NCI-H510A (cell line): ENCODE measurements at places on chromosomes 7 and 10.
A peak's percentile ranks its signal among the peaks of the same experiment; 100 is the strongest.

- no peak for DNase-seq
These were observed 25.2 kb downstream of the ADAP1 start for GRCh38 chr7:929311-929711.

DNA sequence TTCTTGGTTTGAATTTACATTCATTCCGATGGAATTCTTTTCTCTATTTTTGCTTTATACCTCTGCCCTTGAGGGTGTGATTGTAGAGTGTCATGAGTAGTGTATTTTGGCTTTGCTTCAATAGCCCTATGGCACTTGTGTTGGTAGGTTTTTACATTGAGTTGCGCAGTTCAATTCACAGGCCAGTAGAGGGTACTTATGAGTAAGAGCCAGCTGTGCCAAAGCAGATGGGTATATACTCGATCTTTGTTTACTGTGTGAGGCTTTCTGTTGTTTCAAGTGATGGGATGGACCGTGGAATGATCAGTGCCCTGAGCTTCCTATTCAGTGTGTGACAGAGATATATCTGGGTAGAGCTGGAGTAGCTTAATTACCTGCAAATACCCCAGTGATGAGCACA is 4.3 kb upstream of the AKR1C3 start:
- DNase-seq, result peak; percentile 53

DNA sequence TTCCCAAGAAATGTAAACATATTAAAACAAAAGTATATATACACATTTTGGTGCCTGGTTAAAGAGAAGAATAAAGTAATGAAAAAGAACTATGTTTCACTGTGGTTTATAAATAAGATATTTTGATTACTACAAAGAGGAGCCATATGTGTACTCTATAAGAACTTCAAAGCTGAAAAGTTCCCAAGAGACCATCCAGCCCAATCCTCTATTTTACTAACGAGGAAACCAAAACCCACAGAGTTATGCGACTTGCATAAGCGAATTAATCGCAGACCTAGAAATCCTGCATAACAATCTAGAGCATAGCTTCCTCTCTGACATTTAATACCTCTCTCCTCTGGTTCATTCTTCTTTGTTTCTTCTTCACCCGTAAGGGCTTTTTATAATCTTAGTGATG is 937.1 kb downstream of the CNTNAP2 start:
- DNase-seq, result no peak

GRCh38 chr7:51230723-51231122 is 85.9 kb downstream of the COBL start:
- no peak for DNase-seq

GRCh38 chr7:94874036-94874785 is 33.2 kb upstream of the PPP1R9A start:
- DNase-seq, result no peak

DNA sequence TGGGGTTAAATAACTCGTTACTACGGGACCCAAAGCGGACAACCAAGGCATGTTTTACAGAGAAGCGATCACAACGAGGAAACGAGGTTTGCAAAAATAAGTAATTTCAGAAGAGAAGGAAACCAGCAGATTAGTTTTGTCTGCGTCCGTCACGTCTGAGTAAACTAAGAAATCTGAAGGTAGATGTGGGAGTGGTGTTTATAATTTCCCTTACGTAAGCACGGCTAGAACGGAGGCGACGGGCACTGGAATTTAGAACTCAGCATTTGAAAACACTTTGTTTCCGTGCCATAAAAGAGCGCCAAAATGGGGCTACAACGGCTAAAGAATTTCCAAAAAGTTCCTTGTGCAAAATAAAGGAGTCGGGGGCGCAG is 718 bp upstream of the UMAD1 start:
- DNase-seq, result no peak

- no peak for DNase-seq
These were observed 33.1 kb upstream of the EPC1 start for GRCh38 chr10:32379950-32380551.

- DNase-seq, result no peak
These were observed 454.5 kb upstream of the FZD8 start for GRCh38 chr10:36096576-36096975.

DNA sequence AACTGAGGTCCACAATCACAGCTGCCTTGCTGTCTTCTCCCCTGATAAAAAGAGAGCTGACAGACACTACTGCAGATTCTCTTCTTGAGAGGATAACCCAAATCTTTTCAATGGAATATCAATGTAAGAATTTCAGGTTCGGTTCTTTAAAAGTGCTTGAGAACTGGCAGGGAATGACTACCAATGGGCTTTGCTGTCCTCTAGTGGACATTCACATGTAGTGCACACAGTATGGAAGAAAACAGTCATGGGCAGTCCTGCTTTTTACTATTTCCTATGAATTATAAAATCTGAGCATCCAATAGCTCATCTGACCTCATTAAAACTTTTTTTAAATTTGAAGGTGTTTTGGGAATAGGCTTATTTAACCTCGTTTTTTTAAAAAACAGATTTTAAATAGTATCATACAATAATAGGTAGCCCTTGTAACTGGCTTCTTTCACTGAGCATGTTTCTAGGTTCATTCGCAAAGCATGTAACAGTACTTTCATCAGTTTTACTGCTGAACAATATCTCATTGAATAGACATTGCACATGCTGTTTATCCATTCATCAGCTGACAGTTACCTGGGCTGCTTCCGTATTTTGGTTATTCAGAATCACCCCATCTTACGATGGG is 18.3 kb downstream of the FZD9 start:
- no peak for DNase-seq

DNA sequence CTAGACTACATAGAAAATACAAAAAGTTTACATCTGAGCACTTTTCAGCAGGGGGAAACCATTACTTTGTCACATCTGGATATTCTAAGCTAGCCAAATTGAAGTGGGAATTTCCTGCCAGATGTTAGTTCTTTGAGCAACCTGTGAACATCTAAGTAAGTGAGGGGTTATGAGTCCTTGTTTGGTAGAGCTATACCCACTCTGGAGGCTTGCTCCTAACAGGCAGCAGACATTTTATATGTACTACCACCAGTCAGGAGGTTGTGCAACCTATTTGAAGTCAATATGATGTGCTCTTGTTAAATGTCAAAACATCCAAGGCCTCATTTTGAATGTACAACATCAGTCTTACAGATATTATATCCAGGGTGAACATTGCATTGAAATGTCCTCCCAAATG is 143.3 kb upstream of the KAT6B start:
- no peak for DNase-seq

GRCh38 chr10:21990449-21990848 is 13.1 kb downstream of the DNAJC1 start:
- no peak for DNase-seq

DNA sequence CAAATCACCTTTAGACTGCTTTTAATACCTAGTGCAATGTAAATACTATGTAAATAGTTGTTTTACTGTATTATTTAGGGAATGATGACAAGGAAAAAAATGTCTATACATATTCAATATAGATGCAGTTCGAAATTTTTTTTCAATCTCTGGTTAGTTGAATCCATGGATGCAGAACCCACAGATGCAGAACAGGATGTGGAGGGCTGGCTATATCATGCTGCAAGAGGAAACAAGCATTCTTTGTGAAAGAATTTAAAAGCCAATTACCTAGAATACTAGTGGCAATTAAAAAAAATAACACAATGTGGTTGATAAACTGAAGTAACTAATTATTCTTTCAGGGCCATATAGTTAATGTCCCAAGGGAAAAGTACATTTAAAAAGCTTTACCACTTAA is 170.4 kb downstream of the ZNF438 start:
- DNase-seq, result no peak

GRCh38 chr10:118965645-118966044 is 63.9 kb upstream of the NANOS1 start:
- no peak for DNase-seq

GRCh38 chr10:96695366-96695765 is 24.9 kb downstream of the PIK3AP1 start:
- DNase-seq, result no peak

GRCh38 chr7:111259991-111260390 is 169.1 kb downstream of the LRRN3 start:
- no peak for DNase-seq

DNA sequence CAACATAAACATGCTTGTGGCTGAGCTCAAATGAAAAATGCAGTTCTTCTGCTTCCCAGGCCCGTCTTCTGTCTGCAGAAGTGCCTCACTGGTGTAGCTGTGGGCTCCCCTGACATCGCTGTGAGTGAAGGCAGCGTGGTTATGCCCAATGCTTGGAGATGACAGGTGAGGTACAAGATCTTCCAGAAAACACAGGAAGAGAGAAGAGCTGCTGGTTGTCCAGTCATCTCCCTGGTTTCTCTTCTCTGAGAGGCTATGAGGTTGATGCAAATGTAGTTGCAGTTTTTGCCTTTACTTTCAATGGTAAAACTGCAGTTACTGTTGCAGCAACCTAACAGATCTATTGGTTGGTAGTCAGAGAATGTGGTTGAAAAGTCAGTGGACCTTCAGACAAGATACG is 223.6 kb downstream of the GATA3 start:
- DNase-seq, result no peak

DNA sequence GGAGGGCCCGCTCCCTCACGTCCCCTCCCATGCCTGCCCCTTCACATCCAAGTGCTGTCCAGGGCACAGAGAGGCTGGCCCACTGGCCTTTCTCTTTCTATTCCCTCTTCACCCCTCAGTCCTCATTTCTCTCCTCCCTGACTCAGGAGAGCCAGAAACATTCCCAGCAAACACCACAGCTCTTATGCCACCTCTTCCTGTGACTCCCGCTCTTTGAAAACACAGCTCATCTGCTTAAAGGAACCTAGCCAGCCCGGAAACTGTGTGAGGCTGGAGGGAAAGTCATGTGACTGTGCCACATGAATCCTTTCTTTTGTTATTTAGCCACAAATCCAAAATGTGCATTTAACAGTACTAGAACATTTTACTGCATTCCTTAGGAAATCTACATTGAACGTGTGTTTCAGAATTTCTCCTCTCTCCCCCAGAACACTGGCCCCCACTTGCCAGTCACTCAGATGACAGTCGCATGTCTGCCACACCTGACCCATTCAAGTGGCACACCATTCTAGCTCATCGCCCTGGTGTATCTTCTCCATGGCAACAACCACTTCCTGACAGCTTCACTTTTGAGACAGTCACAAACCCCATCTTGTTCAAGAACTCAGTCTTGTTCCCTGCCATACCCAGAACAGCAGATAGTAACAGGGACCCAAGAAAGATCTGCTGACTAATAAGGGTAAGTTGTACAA is 42.8 kb downstream of the GRB10 start:
- peak; percentile 61 for DNase-seq

GRCh38 chr7:49644396-49645166 is 128.9 kb upstream of the VWC2 start:
- DNase-seq, result no peak

- DNase-seq, result no peak
These were observed 5.1 kb downstream of the AOC1 start for GRCh38 chr7:150857276-150858055.

- no peak for DNase-seq
These were observed 42.6 kb upstream of the NRP1 start for GRCh38 chr10:33376976-33377657.

DNA sequence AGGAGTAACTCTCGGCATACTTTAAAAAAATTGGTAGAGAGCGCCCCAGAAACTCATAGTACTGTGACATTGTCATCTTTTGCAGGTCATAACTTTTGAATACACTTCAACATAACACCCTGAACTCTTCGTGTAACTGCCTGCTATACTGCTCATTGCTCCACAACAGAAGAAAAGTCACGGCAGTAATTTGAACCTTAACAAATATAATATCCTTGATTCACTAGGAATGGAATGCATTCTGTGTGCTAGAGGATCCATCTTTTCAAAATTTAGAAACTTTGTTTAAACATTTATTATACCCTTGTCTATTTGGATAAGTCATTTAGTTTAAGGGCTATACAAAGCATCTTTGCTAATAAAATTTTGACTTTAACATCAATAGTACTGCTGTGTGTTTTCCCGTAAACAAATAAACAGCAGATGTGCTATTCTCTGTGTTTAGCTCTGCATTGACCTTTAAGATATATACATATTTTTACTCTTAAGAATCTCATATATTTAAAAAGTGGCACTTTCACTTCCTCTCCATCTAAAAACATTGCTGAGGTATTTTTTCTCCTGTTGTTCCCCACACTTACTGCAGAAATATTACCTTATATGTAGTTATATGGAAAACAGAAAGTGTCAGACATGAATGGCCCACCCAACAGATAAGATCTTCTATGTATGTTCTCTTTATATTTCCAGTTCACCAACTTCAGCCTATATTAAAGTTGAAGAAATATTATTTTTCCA is 217.6 kb upstream of the TMEM229A start:
- no peak for DNase-seq

- DNase-seq, result no peak
These were observed 308.3 kb downstream of the PHF14 start for GRCh38 chr7:11281953-11282352.

- no peak for DNase-seq
These were observed 342.5 kb downstream of the RPS24 start for GRCh38 chr10:78375854-78376785.

DNA sequence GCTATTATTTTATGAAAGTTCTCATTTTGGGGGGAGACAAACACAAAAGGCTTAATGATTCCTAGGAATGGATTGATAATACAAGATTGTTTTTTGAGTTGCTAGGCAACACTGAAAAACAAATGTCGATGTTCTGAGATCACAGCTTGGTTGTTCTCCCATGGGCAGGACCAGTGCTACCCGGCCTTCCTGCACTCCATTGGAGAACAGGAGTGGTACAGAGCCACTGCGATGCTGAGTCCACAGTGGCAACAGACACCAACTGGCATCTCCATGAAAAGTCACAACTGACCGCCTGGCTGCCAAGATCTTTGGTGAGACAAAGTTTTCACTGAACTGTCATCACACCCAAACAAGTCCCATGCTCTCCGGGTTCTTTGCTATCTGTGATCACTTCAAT is 68.9 kb upstream of the NMT2 start:
- DNase-seq, result no peak

DNA sequence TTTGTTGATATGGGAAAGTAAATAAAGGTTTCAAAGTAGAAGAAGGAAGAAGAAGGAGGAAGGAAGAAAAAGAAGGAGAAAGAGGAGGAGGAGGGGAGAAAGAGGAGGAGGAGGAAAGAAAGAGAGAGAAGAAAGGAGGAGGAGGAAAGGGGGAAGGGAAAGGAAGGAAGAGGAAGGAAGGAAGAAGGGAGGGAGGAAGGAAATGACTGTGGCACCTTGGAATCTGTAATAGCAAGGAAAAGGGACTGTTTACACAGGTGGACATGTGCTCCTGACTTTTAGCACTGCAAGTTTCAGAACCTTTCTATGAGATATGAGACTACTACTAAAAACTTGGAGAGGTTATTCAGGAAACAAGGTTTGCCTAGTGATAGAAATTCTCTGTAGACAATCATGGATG is 153.2 kb downstream of the BTAF1 start:
- no peak for DNase-seq

- no peak for DNase-seq
These were observed 99.9 kb downstream of the CUBN start for GRCh38 chr10:17029581-17030271.

- DNase-seq, result no peak
These were observed 994 bp upstream of the MAGI2 start for GRCh38 chr7:79454361-79454960.

GRCh38 chr10:24202181-24202570 is 6.8 kb upstream of the KIAA1217 start:
- DNase-seq, result no peak
